ENCODE measurements at places on chromosomes 3 and 15. TPM values are rescaled to one million over a fixed set of nuclear protein-coding genes. Genes with fewer than 3 reads are reported as not detected.
A peak's percentile ranks its signal among the peaks of the same experiment; 100 is the strongest.

Gene LRRIQ4
- 0.82 TPM for total RNA-seq

Gene ARIH2
- total RNA-seq, result 59.1 TPM

- no peak for DNase-seq
Measured at GRCh38 chr3:157368171-157368570, 68.5 kb upstream of the PTX3 start.

DNA sequence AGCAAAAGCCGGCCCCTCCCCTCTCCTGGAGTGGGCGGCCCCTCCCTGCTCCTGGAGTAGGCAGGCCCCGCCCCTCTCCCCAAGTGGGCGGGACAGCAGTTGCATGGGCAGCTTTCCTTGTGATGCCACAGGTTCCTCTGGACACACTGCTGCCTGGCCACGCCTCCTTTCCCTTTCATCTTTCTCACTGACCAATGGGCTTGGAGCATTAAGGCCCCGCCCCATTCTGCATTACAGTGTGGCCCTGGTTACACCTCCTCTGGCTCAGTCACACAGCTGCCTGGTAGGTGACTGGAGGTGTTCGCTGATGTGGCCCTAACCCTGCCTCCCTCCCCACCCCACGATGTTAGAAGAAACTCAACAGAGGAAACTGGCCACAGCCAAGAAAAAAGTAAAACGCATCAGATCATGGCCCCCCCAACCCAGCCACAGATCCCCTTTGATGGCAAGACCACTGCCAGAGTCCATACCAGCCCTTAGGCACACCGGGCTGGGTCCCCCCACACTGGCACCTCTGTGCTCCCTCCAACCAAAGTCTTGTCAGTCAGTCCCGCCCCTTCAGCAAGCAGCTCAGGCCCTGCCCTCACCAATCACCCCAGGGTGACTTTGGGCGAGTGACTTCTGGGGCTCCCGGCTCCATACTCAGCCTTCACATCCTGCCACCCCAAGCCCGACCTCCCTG is 84.3 kb downstream of the ADAMTS7 start:
- no peak for DNase-seq

GRCh38 chr15:52217186-52217585 is 26.0 kb upstream of the GNB5 start:
- no peak for DNase-seq

GRCh38 chr3:62665627-62666437 is 209.4 kb downstream of the CADPS start:
- DNase-seq, result peak; percentile 3

- DNase-seq, result no peak
Measured at GRCh38 chr3:73094951-73095350, 33.5 kb downstream of the EBLN2 start.

GRCh38 chr3:156837115-156837514 is 11.0 kb downstream of the LEKR1 start:
- DNase-seq, result no peak

Measured in frontal cortex (tissue), 4 donors.